ENCODE measurements at places on chromosomes 2 and 18. TPM values are rescaled to one million over a fixed set of nuclear protein-coding genes. Genes with fewer than 3 reads are reported as not detected.

DNA sequence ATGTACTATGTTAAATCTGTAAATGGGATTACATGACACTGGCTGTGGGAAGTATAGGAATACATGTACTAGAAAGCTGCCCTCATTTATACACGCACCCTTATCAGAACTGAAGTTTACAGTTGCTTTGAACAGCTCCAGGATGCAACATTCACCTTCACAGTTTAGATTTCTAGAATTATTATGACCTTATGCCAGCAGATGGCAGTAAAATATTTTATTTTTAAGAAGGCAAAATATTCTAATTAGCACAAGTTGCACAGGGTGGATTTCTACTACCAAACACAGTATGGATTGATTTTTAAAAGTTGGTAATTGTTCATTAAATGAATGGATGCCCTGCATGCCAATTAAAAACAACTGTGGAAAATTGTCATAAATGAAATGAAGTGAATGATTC, 670.4 kb downstream of the KCNJ3 start:
- DNase-seq = peak; percentile 1

DNA sequence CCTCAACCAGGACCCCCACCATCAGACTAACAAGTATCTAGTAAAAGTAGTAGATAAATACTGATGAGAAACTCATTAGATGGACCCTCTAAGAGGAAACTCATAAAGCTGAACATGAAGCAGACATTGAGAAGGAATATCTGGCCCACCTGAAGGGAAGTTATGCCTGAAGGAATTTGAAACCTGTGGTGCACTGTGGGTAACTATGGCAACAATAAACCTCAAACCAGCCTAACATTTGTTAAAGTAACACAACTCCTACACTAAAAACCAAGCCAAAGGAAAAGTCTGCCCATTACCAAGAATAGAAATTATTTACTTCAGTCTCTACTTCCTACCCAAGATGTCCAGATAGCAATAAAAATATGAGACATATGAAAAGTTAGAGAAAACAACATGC, 43.4 kb downstream of the KIAA1328 start:
- DNase-seq = peak; percentile 41

DNA sequence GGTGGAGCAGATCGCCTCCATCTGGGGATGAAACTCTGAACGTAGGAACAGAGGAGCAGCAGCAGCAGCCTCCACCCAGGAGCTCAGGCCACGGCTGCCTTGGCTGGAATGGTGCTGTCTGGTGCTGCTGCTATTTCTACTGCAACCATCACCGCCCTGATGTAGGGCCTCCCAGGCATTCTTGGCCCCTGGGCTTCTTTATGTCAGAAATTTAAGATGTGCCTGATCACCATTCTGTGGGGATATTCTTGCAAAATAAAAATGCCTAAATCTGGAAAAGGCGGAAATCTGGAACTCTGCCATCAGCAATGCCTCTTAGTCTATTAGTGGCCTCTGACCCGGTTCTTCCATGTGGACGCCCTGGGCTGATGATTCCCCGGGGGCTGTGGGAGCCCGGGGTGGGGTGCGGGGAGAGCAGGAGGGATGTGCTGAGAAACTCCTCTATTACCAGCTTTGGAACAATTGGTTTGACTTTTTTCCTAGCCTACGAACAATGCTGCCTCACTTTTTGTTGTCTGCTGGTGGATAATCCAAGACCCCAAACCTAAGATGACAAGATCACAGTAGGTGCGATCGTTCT, 47.2 kb downstream of the FAM124B start:
- no peak for DNase-seq

- no peak for DNase-seq
Measured at GRCh38 chr18:55543130-55543704, 44.8 kb downstream of the TCF4 start.

GRCh38 chr2:197628043-197628500, 47.3 kb downstream of the RFTN2 start:
- peak; percentile 28 for DNase-seq

Gene GCKR
- total RNA-seq = not detected

GRCh38 chr2:45390441-45390840, 220.6 kb downstream of the SRBD1 start:
- no peak for DNase-seq

GRCh38 chr2:102841107-102841840, 79.4 kb downstream of the TMEM182 start:
- DNase-seq = peak; percentile 37

Gene PJVK
- total RNA-seq = not detected

- no peak for DNase-seq
Measured at GRCh38 chr18:79695269-79695668, 15.7 kb downstream of the CTDP1 start.

Gene RGPD4
- total RNA-seq = not detected

- DNase-seq = no peak
Measured at GRCh38 chr2:204240961-204241360, 304.3 kb upstream of the PARD3B start.

DNA sequence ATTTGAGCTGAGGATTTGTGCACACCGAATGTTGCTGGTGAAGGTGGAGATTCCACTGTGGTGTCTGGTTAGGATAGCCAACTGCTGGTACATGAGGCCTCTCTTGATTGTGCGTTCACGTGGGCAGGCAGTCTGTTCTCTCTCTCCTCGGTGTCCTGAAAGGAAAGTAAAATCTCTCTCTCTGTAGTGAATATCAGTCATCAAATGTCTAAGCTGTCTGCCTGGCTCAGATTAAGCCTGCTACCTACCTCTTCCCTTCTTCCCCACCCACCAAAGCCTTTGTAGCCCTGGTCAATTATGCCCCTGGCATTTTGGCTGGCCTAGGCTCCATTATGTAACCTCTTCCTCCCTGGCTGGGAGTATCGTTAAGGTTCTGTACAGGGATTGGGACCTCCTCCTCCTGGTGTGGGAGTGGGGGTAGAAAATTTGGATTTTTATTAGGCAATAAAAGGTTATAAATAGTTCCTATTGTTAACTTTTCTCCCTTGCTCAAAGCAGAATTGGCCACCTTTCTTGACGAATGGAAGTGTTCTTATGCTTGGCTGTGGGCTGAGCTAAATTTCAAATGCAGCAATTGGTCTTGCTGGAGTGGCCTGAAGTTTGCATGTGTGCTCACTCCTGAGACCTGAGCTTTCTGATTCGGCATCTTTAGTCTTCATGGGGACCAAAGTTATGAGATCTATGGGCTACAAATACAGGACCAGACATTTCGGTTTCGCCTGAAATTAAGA, 148.8 kb downstream of the WDSUB1 start:
- DNase-seq = peak; percentile 75

- no peak for DNase-seq
Measured at GRCh38 chr2:126325202-126325601, 330.8 kb upstream of the GYPC start.

DNA sequence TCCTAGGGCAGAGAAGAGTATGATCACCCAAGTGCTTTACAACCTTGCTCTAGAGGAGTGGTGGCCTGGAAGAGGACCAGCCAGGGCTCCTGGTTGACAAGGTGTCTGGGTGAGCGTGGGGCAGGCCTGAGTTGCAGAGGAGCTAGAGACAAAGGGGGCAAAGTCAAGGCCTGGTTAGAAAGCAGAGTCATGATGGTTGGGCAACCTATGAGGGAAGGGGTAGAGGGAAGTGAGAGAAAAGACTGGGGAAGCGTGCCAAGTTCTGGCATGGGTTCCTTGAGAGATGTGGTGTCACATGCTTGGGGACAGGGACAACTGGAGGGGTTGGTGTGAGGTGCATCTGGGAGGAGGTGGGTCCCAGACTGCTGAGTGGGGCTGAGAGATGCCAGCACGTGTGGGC, 13.5 kb downstream of the ZFP36L2 start:
- no peak for DNase-seq

- DNase-seq = no peak
Measured at GRCh38 chr2:160353166-160353565, 140.4 kb downstream of the RBMS1 start.

DNA sequence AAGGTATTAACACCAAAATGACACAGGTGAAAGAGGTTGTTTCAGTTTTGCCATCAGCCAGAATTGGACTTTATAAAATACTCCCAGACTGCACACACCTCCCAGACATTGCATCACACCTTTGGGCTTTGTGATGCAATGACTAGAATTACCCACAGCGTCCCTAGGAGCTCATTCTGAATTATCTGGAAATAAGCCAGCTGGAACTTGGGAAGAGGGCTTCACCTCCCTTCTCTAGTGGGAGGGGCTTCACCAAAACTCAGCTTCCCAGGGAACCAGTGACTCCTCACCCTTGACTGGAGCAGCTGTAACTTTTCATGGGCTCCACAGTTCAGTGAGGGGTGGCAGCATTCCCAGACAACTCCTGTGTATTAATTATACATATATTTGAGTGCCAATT, 83.1 kb upstream of the BZW1 start:
- peak; percentile 18 for DNase-seq

DNA sequence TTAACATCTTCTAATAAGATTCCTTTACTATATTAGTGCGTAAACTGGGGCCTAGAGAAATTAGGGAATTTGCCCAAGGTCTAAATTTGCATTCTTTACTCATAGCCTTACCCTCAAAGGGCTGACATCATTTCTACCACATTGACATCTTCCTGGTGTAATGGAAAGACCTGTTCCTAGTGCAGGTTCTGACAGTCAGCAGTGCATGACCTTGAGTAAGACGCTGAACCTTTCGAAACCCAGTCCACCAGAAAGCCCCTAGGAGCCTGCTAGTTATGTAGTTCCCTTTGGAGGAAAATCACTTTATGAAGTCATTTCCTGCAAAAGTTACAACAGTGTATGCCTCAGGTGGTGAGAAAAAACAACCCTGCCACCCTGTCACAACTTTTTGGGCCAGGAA, 388.3 kb downstream of the TNS1 start:
- DNase-seq = no peak

- peak; percentile 88 for DNase-seq
Measured at GRCh38 chr2:53129851-53130250, 637.8 kb upstream of the CHAC2 start.

- no peak for DNase-seq
Measured at GRCh38 chr18:35743916-35744315, 162.4 kb downstream of the GALNT1 start.

Data from M059J (cell line).